8988T (cell line): ENCODE measurements at places on chromosomes 13 and 19.
A peak's percentile ranks its signal among the peaks of the same experiment; 100 is the strongest.

DNA sequence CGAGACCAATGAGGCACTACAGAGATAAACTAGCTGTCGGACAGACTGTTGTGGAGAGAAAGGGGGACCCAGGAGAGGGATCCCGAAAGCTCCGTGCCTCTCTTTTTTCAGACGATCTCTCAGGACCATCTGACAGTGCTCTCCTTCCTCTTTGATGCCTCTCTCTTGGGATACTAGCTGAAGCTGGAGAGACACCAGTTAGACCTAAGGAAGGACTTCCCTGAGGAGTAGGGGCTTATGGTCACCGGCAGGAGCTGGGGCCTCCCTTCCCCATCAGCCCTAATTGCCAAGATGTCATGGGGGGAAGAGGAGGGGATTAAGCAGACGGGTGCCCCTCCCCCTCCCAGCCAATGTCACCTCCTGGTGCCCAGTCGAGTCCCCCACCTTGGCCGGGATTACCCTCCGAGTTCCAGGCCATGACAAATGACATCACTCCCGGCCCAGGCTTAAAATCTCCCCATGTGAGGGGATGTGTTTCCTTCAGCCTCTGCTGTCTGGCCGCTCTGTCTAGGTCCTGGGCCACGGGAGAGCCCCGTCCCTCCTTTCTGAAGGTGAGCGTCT, at the start of gene CRX:
Gene CRX (plus strand): TSS at position 478 of the 561 bp plus-strand sequence. CDS start 12,507 bp downstream, outside the sequence.
- DNase-seq, result no peak

DNA sequence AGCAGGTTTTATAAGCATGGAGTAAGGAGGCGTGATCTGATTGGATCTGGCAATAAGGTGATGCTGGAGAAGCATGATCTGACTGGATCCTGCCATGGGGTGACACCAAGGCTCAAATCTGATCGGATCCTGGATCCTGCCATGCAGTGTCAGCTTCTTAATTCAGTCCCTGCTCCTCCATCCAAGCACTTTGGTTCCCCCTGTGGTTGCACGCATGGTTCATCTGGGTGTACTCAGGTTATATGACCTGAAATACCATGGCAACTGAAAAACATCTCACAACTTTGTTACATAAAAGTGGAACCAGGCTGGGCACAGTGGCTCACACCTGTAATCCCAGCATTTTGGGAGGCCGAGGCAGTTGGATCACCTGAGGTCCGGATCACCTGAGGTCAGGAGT, 17.6 kb upstream of the KLK4 start:
- no peak for DNase-seq

DNA sequence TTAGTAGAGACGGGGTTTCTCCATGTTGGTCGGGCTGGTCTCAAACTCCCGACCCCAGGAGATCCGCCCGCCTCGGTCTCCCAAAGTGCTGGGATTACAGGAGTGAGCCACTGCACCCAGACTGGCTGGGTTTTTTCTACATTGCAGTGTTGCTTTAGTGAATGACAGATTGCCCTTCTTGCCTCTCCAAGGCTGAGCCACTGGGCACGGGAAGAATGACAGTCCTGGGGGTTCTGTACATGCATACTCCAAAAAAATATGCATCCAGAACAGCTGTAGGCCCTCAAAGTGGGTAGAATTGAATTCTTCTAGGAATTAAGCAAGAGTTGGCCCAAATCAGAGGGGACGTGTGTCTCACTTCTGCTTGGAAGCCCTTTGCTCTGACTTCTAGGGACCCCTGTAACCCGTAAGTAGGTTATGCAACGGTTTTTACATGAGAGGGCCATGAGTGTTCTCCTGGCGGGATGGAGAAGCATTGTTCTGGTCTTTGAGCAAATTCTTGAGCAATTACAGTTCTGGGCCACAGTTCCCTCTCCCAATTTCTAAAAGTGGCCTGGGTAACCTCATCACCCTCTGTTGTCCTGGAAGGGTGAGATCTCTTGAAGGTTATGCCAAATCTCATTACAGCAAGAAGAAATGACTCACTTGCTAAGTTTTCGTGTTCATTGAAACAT, 3.6 kb downstream of the ACTN4 start:
- peak; percentile 74 for DNase-seq

- DNase-seq, result no peak
These were observed 17.5 kb downstream of the KLF2 start for GRCh38 chr19:16342002-16342715.

DNA sequence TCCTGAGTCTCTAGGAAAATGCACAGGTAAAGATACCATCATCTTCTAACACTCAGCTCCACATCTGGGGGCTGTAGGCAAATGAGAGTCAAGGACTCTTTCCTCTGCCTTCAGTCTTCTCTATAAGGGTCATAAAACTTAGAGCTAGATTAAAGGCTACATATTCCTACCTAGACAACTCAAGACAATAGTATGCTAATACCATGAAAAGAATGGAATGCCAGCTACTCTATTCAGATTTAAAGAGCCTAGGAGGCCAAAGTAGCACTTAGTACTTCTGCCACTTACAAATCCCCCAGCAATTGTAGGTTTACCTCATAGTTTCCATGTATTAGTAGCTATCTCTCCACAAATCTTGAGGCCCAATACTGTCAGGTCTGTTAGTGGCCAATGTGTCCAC, 453.0 kb downstream of the SLITRK5 start:
- no peak for DNase-seq

DNA sequence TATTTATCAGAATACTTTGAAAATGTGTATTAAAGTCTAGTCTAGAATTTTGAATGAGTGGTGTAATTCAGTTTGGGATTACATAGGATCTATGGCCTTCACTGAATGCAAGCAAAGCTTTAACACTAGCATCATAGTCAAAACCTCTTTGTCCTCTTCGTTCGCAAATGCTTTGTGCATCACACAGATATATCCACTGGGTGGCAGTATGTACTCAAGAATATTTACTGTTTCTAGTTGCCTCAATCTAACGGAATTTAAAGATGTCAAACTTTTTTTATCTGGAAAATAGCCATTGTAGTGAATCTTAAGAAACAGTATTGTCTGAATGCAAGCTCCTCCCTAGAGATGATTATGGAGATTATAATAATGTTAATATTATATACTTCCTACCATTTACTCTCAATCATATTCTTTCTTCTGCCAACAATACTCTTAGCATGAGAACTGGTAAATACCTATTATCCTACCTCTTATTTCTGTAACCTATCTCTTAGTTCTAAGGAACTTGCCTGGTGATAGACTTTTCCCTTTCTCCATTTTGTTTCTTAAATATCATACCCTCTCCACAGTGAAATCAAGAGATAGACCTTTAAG, 25.8 kb downstream of the LACC1 start:
- DNase-seq, result no peak

DNA sequence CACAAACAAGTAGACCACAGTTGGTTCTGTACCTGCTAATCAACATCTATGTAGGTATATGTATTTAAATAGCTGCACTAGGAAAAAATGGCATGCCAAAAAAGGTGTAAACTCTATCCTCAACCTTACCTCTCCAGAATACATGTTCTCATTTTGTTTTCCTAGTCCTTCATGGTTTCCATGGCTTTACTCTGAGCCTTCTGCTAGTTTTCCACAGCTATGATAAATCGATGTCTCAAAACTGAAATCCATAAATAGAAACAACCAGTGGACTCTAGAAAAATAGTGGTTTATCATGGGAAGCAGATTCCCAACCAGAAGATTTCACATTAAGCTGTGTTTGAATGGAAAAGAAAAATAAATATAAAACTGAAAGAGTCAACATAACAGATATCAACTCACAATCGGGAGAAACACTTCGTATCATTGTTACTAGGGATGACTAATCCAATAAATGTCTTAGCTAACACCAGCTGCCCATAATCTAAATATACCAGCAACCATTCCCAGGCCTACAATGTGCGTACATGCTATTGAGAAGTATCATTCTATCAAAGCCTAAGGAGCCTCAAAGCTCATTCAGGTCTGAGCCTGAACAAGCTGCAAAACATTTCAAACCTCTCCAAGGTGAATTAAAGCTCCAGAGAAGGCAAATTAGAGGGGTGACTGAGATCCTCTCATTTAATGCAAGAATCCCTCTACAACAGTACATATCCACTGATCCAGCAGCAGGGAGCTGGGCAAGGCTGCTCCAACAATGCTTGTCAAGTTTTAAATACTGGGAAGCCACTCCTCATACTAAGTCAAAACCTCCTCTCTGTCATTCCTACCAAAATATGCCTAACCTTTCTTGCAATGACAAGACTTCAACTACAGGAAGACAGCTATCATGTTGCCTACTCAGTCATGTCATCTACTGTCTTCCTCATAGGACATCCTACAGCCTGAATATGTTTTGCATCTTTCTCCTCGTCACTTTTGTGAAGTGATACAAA, 90.2 kb downstream of the KCTD12 start:
- no peak for DNase-seq
